Stimulated activated CD8-positive, alpha-beta memory T cell treated with anti-CD3 and anti-CD28 coated beads, Interleukin-4, amount 100 ng/mL, for 1 hour (primary cell): ENCODE measurements at places on chromosomes 7 and 10.

DNA sequence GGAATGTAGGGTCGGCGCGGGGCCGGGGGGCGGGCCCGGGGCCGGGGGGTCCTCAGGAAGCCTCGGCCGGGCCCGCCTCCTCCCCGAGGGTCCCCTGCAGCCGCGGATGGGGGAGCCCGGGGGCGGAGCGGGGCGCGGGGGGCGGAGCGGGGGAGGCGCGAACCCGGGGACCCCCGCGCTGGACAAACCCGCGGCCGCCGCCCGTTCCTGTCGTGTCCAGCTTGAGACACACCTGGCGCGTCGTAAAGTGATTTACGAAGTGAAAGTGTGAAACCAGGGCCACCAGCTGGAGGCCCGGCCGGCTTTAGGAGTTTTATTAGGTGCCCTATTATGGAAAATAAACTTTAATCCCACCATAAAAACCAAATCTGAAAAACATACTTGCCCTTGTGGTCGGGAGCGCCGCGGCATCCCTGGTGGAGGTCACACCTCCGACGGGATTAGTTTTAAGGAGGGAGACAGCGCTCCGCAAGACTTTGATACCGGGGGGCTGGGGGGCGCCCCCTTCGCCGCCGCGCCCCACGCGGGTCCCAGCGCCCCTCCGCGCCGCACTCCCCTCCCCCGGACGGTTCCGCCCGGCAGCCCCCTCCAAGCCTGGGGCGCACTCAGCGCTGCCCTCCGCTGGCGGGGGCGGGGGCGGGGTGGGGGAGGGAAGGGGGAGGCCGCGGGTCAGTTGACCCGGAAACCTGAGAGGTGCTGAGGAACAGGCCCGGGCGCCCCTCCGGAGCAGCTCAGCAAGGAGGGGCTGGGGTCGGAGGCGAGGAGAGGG is 10.3 kb downstream of the MNX1 start:
- DNase-seq = no peak

DNA sequence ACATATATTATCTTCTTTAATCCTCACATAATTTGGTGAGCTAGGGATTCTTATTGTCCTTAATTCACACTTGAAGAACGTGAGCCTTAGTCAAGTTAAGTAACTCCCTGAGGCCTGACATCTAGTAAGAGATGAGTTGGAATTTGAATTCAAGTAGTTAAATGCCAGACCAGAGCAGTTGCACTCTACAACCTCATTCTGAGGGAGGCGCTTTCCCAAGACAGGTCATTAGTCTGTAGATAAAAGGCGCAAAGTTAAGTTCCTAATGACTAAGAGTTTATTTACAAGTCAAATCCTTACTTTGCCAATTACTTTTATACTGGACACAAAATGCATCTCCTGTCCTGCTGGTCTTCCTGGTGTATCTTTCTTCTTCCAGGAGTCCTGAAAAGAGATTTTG is 3.6 kb upstream of the EXOC6 start:
- DNase-seq = no peak

GRCh38 chr10:91150631-91151030 is 69.8 kb upstream of the PCGF5 start:
- DNase-seq = no peak

GRCh38 chr7:112150823-112151641 is 55.2 kb downstream of the DOCK4 start:
- DNase-seq = no peak

DNA sequence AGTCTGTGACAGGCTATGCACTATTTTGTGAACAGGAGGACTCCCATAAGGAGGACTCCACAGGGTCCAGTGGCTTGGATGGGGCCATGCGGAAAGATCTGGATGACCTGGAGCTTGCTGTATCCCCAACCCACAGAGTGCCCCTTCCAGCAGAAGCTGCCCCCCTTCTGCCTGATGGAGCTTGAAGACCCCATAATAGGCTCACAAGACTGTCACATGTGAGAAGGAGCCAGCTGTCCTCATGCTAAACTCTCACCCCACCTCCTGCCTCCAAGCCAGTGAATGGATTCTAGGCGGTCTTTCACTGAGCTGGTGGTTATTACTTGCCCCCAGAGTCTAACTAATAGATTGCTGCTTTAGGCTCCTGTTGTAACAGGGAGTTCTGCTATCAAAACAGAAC is 79.1 kb downstream of the XRCC2 start:
- no peak for DNase-seq

- DNase-seq = no peak
Measured at GRCh38 chr7:21028186-21028585, 241.5 kb upstream of the SP8 start.

DNA sequence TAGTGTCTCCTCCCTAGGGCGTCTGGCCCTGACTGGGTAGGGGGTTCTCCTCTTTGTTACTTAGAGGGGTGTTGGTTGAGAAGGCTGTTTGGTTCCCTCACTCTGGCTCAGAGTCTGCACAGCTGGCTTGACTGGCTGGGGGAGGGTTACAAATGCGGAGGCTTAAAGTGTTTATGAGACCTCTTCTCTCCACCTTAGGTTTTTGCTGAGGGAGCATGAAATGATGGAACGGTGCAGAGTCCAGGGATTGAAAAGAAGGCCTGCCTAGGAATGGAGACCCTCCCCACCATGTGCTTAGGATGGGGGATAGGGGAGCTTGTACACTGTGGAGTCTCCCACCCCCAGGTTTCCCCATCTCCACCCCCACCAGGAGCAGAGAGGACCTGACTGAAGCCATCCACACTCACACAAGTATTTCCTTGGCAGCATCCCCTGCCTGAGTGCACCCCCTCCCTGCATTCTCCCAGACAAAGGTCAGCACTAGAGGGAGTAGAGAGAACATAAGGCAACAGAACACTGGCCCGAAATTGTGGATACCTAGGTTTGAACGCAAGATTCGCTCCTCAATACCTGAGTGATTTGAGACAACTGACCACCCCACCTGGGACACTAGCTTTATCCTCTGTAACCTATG is 1.7 kb upstream of the LDB1 start:
- no peak for DNase-seq

DNA sequence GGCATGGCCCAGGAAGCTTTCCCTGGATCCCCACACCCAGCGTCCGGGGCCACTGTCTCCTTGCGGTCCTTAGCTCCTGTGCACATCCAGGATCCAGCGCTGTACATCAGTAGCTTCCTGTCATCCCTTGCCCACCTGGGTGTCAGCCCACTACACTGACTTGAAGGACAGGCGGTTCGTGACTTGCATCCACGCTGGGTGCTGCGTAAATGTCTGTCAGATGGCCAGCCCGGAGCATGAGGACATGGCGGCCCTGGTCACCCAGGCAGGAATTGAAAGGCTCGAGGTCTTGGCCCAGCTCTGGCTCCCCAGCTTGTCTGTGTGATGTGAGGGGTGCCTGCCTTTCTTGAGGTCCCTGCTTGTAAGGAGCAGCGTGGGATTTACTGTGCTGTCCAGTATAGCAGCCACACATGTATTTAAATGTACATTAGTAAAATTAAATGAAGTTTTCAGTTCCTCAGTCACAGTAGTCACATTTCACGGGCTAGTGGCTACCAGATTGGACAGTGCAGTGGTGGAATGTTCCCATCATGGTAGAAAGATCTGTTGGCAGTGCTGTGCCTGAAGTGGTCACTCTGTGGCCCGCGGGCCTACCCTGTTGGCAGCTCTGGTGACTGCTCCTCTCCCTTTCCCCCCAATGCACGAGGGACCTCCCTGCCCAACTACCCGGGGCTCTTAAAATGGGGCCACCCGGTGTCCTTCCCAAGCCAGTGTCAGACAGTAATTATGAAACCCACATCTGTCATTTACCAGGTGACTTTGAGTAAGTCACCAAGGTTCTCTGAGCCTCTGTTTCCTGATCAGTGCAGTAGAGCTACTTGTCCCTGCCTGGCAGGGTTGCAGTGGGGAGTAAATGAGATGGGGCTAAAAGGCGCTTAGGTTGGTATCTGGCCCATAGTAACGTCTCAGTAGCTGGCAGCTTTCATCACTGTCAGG is 97.8 kb upstream of the PPIF start:
- no peak for DNase-seq

GRCh38 chr7:94394437-94395140 is at the start of gene COL1A2:
Gene COL1A2 (plus strand): TSS chr7:94394895. CDS start chr7:94395032, 137 bp downstream.
- DNase-seq = no peak
